Activated naive CD4-positive, alpha-beta T cell (primary cell): ENCODE measurements at places on chromosomes 6 and 20.

DNA sequence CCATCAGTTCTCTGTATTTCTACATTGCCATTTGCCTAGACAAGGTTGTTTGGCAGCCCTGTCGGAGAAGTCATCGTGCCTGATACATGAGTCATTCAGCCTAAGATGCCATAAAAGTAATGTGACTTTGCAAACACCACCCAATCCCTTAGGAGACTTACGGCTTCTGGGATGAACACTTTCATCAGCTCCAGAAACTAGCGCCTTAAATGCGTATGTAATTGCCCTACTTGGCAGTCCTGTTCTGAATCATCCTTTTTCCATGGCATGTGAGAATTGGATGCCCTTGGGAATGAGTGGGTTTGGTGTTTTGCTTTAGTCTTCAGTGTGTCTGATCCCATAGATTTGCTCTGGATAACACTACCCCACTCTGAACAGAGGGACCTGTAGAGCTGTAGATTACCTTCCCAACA lies 158.5 kb downstream of the SASH1 start:
- DNase-seq, result no peak

DNA sequence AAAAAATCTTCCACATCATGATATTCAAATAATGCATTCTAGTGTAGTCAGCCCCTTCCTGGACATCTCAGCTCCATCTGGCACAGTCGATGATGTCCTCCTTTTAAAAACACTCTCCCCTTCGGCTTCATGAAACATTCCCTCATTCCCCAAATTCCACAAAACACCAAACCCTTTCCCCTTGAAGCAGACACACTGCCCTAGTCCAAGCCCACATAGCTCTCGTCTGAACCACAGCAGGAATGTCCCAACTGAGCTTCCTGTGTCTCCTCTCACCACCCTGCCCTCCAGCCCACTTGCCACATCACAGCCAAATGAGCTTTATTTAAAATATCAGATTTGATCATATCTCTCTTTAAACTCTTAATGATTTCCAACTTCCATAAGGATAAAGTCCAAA lies 106.4 kb upstream of the CARMIL1 start:
- no peak for DNase-seq

DNA sequence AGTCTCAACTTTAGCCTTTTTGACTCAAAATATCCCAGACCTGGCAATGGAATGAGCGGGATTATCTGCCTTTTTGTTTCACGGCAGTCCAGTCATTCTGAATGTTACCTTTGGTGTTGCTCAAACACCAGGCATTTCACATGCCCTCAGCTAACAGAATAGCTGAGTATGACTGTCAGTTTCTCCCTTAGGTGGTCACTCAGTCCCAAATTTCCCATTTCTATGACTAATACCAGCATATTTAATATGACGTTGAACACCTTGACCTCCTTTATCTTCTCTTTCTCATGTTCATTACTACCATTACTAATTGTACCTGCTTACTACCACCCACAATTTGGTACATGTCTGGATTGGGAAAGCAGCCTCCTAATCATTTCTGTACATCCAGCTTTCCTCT lies 65.2 kb downstream of the EDN1 start:
- no peak for DNase-seq

GRCh38 chr6:111871725-111872400 lies 1.4 kb downstream of the FYN start:
- DNase-seq, result no peak

- DNase-seq, result no peak
Measured at GRCh38 chr6:157242791-157243190, 80.5 kb downstream of the TMEM242 start.

GRCh38 chr6:39602601-39603519 lies 122.3 kb downstream of the KIF6 start:
- DNase-seq, result no peak

DNA sequence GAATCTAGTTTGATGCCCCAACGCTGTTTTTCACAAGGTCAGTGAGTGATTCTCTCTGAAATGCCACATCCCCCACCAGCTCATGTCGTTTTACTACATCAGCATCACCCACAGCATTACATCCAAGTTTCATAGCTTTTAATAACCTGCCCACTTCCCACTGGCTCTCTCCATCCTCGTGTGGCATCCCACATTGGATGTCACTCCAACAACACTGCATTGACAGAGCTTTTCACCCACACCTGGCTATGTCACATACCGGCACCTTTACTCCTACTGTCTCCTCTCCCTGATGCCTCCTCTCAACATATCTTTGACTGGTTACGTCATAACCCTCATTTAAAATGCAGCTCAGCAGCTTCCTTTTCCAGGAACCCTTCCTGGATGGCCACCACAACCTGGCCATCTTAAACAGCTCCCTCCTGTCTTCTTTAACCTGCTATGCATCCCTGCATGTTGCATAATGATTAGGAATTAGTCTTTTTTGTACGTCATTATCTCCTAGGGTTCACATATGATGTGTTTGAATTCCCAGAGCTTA lies 5.0 kb upstream of the ADTRP start:
- no peak for DNase-seq

GRCh38 chr6:110284855-110285254 lies 73.3 kb downstream of the METTL24 start:
- DNase-seq, result no peak

- no peak for DNase-seq
Measured at GRCh38 chr6:7155871-7156579, 48.3 kb downstream of the RREB1 start.

- no peak for DNase-seq
Measured at GRCh38 chr6:84763003-84763885, 1.2 kb downstream of the TBX18 start.

- DNase-seq, result no peak
Measured at GRCh38 chr6:75528423-75528822, 34.8 kb upstream of the FILIP1 start.

GRCh38 chr20:63964412-63964811 lies 5.3 kb downstream of the ZNF512B start:
- DNase-seq, result no peak

- DNase-seq, result no peak
Measured at GRCh38 chr20:22825076-22825475, 210.0 kb upstream of the SSTR4 start.

GRCh38 chr20:63896264-63897105 lies 1.6 kb downstream of the DNAJC5 start:
- no peak for DNase-seq

DNA sequence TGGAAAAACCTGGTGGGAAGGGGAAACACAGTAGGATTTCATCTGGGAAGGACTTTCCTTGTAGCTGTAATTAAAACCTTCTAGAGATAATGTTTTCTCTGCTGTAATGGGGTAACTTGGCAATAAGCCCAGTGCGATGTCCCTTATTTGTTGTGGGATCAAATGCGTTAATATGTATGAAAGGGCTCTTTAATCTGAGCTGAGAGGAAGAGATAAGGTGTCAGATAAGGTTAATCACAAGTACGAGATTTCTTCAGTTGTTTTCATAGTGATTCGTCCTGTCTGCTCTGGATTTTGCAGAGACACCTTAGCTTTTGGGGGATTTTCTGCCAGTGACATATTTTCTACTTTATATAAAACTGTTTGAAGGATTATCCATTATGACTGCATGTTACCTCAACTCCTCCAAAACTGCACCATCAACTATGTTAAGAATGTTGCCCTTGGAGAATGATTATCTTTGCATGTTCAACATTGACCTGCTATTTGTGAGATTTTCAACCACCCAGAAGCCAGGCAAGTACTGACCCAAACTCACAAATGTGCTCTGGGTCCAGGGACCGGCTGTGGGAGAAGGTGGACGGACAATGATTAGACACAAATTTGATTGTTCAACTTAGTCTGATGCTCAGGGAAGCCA lies 21.2 kb upstream of the ELOVL5 start:
- no peak for DNase-seq

- no peak for DNase-seq
Measured at GRCh38 chr20:722822-723644, 45.3 kb downstream of the SLC52A3 start.

DNA sequence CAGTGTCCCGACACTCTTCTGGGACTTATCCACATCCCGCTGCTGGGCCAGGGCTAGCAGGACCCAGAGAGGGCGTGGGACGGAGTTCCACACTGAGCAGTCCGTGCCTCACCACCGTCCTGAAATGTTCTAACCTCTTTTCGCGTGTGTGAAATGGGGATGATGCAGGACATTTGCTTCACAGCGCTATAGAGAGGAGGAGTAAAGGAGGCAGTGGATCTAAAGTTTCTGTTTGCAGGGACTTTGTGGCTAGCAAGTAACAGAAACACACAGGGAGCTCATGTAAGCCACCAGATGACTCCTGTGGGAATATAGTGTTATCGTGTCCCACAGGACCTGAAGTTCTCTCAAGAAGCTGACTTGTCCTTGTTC lies 634 bp downstream of the ITPA start:
- DNase-seq, result no peak

GRCh38 chr6:139230391-139230840 lies 61.4 kb downstream of the TXLNB start:
- DNase-seq, result no peak

DNA sequence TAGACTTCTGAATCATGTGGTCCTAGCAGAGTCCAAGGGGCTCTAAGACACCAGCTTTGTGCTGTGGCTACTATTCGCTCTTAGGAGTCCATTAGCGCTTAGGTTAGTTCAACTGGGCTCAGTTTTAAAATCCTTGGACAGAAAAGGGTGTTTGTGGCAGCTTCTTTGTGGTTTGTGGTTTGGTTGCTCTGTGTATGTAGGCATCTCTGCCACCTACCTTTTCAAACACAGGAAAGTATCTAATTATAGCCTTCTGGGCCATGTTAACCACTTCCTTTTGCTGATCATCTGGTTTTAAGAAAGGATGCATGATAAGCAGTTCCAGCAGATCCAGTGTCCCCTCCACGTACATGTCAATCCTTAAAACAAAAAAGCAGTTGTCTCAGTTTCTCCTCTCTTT lies 10.8 kb downstream of the GSTA4 start:
- DNase-seq, result no peak

DNA sequence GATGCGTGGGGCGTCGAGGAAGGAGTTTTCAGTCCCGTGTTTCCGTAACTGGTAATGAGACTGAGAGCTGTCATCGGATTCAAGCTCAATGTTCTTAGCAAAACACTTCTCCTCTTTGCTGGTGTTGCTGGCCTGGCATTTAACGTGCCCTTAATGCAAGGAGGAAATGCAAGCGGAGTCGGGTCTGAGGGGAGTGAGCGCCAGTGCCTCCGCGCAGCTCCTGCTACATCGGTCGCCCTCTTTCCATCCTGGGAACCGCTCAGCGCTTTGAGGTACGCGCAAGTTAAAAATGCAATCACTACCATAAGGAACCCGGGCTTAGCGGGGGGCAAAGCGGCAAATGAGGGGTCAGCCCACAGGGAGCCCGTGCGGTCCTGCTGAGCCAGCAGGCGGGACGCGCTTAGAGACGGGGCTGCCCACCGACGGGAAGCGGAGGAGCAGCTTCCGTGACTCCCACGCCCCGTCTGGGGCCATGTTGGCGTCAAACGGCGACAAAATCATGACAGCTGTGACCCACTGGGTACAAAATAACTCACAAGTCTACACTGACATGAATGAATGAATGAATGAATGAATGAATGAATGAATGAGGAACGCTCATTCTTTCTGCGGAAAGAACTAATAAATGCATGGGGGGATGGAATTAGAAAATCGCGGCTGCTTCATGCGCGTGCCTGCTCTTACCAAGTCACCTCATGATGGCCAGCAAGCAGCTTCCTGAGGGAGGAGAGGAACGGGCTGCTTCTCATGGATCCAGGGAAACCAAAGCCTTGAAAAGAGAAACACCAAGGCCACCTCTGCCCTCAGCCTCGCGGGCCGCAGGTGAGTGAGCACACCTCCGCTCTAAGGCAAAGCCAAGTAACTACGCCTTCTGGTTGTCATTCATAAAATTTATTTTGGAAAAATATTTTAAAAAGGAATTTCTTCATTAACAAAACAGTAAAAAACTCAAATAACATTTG lies 9.3 kb downstream of the DLL1 start:
- DNase-seq, result no peak
